ENCODE measurements at places on chromosomes 4 and X. TPM values are rescaled to one million over a fixed set of nuclear protein-coding genes. Genes with fewer than 3 reads are reported as not detected.

DNA sequence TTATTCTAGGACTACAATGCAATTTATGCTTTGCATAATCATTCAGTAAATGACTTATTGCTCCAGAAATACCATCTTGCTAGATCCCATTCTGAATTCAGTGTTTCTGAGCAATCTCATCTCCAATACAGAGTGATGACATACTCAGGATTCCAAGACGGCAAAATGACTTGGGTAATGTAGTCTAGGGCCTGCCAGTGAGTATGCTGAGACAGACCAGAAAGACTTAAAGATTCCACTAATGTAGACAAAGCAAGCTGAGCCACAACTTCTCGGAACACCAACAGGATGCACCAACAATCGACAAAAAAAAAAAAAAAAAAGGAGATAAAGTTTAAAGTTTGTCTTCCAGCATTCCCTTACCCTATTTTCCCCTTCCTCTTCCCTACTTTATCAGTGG, 919 bp upstream of the SEC24B start:
- no peak for DNase-seq

- no peak for DNase-seq
Measured at GRCh38 chr4:104217526-104217925, 277.2 kb downstream of the CXXC4 start.

DNA sequence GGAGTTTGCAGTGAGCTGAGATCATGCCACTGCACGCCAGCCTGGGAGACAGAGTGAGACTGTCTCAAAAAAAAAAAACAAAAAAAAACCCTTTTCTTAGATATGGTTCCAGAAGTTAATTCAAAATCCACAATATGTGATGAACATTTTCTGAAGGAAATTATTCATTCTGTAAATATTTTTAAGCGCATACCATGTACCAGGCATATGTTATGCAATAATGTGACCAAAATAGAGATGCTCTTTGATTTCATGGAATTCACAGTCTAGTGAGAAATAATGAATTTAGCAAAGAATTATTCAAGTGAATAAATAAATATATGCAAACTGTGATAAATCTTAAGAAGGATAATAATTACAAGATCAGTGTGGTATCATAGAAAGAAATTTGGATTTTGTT, 174.7 kb downstream of the GC start:
- no peak for DNase-seq

DNA sequence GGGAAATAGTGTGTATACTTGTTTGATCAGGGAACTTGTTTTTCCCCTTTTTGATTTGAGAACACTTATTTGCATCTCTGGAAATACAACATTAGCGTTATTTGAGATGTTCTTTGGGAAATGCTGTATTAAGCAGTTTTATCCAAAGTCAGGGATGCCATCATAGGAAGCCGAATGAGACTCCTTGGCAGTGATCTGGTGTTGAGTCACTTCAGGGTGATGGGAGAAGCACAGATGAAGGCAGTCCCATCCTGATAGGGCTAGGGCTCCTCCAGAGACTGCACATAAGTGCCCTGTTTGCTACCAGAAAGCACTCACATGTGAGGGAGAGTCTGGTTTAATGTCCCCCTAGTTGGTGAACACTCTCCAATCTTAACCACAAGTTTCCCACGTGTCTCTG, 62.3 kb downstream of the IL1RAPL1 start:
- DNase-seq, result no peak

GRCh38 chrX:139844163-139844562, 88.7 kb downstream of the ATP11C start:
- DNase-seq, result no peak

- DNase-seq, result no peak
Measured at GRCh38 chr4:12458621-12459020, 1025.5 kb downstream of the RAB28 start.

- no peak for DNase-seq
Measured at GRCh38 chr4:147491086-147491485, 10.2 kb downstream of the EDNRA start.

DNA sequence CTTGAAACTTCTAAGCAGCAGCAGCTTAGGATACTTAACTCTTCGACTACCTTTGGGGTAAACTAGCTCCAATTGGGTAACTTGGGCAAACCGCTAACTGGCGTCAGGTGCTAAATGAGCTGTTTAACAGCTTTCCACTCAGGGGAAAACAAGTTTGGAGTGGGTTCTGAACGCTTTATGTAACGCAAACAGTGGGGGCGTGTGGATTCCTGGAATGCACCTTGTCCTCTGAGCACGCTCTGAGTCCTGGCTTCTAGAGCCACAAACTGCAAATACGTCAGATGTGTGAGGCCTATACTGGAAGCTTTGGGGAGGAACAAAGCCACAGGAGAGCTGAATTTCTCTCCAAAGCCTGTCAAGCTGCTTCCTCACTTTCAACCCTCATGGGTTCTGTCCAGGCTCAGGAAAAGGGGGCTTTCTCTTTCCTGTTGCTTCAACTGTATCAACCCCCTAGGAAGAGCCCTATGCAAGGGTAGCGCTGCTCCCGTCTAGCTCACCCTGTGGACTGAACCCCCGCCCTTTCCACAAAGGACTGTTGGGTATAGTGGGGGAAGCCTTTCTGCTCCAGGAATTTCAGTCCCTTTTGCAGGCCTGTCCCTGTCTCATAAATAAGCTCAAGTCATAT, 4.5 kb upstream of the WDR1 start:
- DNase-seq, result no peak

- no peak for DNase-seq
Measured at GRCh38 chrX:149040873-149041535, 464.1 kb downstream of the IDS start.

- DNase-seq, result no peak
Measured at GRCh38 chrX:130628516-130628915, 226.7 kb downstream of the RBMX2 start.

DNA sequence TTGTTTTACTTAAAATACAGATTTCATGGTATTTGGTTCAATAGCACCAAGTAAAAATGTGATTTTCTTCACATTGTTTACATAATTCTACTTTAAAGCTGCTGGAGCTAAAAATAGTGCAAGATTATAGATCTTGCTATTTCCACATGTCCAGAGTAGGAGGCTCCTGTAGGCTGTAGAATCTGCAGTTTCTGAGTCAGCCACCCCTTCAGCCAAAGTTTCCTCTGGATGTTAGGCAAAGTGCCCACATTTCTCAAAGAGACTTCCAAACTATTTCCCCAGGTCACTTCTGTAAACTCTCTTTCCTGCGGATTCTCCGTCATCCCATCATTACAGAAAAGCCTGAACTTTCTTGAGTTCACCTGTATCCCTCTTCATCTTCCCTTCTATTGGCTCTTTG, 342.5 kb upstream of the FSTL5 start:
- no peak for DNase-seq

DNA sequence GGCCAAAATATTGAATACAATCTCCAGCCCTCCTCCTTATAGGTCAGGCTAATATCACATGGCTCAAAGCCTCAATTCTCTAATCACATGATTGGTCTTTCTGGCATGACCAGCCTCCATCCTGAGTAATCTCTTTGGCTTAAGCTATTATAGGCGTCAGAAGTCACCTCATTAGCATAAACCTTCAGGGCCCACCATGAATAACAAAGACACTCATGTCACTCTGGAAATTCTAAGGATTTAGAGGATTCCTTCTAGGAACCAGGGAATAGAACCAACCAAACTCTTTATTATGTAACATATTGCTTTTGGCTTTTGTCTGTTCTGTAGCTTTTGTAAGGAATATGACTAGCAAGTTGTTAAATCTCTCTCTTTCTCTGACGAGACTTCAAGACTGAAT, 109.2 kb upstream of the IGFBP7 start:
- no peak for DNase-seq

GRCh38 chrX:17242470-17242869, 132.5 kb upstream of the NHS start:
- DNase-seq, result no peak

DNA sequence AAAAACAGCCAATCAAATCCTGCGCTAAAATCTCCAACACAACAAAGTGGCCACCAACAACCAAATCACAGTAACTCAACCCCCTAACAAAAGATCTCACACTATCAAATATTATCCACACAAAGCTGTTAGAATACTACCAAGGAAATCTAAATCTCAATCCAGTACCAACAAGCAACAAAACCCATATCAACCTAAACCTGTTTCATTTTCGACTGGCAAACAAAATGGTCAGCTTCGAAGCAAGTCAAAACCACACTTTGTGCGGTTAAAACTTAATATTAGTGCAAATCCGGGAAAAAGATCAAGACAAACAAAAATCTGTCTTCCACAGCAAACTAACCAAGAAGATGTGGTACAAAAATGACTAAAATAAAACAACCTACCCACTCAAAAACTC, 28.7 kb upstream of the MUC7 start:
- DNase-seq, result no peak

- DNase-seq, result no peak
Measured at GRCh38 chr4:24780936-24781495, 14.4 kb upstream of the SOD3 start.

Gene ASB9
- 0.33 TPM for polyA plus RNA-seq

Gene GPR82
- not detected for polyA plus RNA-seq

Gene XK
- not detected for polyA plus RNA-seq

Gene MAP3K15
- 0.07 TPM for polyA plus RNA-seq

Gene LRAT
- polyA plus RNA-seq, result not detected

Gene EPGN
- 0.13 TPM for polyA plus RNA-seq

Gene RBM46
- polyA plus RNA-seq, result 0.01 TPM

All from BJ (cell line).